ENCODE measurements at places on chromosomes 5 and 9. TPM values are rescaled to one million over a fixed set of nuclear protein-coding genes. Genes with fewer than 3 reads are reported as not detected.

The MLANA gene
- not detected for total RNA-seq

The CTNNAL1 gene
- 21.8 TPM for total RNA-seq

The HNRNPH1 gene
- 869 TPM for total RNA-seq

The ANKRD33B gene
- total RNA-seq, result 5.5 TPM

The ANKRD34B gene
- not detected for total RNA-seq

The NSG2 gene
- not detected for total RNA-seq

The SPATA31D3 gene
- total RNA-seq, result not detected

The TOR2A gene
- total RNA-seq, result 29.1 TPM

The GRIN1 gene
- not detected for total RNA-seq

The ANKRD31 gene
- 0.26 TPM for total RNA-seq

The TAS2R1 gene
- total RNA-seq, result not detected

The RARS1 gene
- 81.4 TPM for total RNA-seq

The WNK2 gene
- not detected for total RNA-seq

The HRH2 gene
- 26.9 TPM for total RNA-seq

The PAEP gene
- total RNA-seq, result not detected

The ZBTB5 gene
- 9.4 TPM for total RNA-seq

The SLC34A1 gene
- 2.1 TPM for total RNA-seq

The TAL2 gene
- total RNA-seq, result 0.39 TPM

The PPP3R2 gene
- not detected for total RNA-seq

The GCNT4 gene
- 1.9 TPM for total RNA-seq

The TAF11L7 gene
- not detected for total RNA-seq

The RXRA gene
- total RNA-seq, result 4.2 TPM

The ECPAS gene
- 55.9 TPM for total RNA-seq

The MYMK gene
- not detected for total RNA-seq

The APBA1 gene
- total RNA-seq, result 0.13 TPM

The PLPP7 gene
- total RNA-seq, result 0.21 TPM

The WNT8A gene
- not detected for total RNA-seq

The DNAI1 gene
- not detected for total RNA-seq

The CAVIN4 gene
- 0.11 TPM for total RNA-seq

The FOXD4 gene
- total RNA-seq, result not detected

The ZDHHC11B gene
- 0.10 TPM for total RNA-seq

The GABRA1 gene
- not detected for total RNA-seq

The ZNF879 gene
- total RNA-seq, result 4.7 TPM

The GPR151 gene
- not detected for total RNA-seq

The PCDHA3 gene
- total RNA-seq, result not detected

The IL9 gene
- not detected for total RNA-seq

The SPINK13 gene
- total RNA-seq, result not detected

The PCDHB5 gene
- total RNA-seq, result not detected

The PLAC8L1 gene
- 0.42 TPM for total RNA-seq

The HSPB3 gene
- not detected for total RNA-seq

The AGXT2 gene
- total RNA-seq, result not detected

The GMCL2 gene
- not detected for total RNA-seq

The RMRP gene
- total RNA-seq, result 7,126 TPM

The SHOC1 gene
- not detected for total RNA-seq

The MAMDC4 gene
- 15.8 TPM for total RNA-seq

The CCL27 gene
- total RNA-seq, result not detected

The PLPPR1 gene
- total RNA-seq, result not detected

The MLLT3 gene
- total RNA-seq, result 114 TPM

The PCDHAC2 gene
- total RNA-seq, result not detected

The COL23A1 gene
- 0.68 TPM for total RNA-seq

The PCDHB14 gene
- not detected for total RNA-seq

The ADAMTS6 gene
- 1.8 TPM for total RNA-seq

The CDH9 gene
- total RNA-seq, result not detected

The C5orf34 gene
- 10.3 TPM for total RNA-seq

The IFNA13 gene
- total RNA-seq, result not detected
